Inflammatory macrophage (primary cell): ENCODE measurements at places on chromosomes 5 and 9.

DNA sequence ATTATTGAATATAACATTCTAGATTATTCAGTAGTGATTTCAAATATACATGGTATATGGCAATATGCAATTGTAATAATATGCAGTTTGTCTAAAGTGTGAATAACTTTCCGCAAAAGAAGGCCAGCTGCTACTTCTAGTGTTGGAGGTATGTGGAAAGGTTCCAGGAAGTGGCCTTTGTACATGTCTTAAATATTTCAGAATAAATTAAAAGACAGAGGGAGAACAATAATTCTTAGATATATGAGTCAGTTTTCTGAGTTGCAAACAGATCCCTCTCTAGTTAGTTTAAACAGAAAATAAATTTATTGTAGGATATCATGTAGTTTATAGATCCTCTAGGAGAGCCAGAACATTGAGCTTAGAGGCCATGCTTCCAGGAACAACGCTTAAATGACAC is 210.8 kb upstream of the ELL2 start:
- no peak for DNase-seq

DNA sequence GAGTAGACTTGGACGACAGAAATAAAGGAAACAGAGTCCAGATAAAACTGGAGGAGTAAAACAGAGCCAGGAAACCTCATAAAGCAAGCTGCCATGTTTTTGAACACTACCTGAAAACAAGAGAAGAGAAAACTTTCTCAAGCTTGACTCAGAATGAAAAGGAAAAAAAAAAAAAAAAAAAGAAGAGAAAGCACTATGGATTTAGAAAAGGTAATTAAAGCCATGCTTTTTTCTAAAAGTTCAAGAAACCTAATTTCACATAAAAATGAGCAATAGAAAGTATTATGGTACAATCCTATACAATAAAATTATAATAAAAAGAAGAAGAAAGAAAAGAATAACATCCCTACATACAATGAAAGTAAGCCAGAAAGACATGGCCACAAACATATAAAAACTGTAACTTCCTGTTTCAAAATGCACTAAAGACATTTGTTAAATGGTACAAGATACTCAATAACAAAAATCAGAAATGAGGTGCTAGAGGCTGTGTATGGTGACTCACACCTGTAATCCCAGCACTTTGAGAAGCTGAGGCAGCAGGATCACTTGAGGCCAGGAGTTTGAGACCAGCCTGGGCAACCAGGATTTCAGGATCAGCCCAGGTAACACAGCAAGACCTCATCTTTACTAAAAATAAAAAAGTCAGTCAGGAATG is 129.5 kb downstream of the SIL1 start:
- DNase-seq: no peak

GRCh38 chr5:133333326-133334150 is 278.8 kb downstream of the FSTL4 start:
- DNase-seq: no peak

GRCh38 chr9:99255651-99256050 is 33.6 kb downstream of the SEC61B start:
- no peak for DNase-seq

GRCh38 chr5:90359073-90359920 is 50.3 kb downstream of the CETN3 start:
- no peak for DNase-seq

DNA sequence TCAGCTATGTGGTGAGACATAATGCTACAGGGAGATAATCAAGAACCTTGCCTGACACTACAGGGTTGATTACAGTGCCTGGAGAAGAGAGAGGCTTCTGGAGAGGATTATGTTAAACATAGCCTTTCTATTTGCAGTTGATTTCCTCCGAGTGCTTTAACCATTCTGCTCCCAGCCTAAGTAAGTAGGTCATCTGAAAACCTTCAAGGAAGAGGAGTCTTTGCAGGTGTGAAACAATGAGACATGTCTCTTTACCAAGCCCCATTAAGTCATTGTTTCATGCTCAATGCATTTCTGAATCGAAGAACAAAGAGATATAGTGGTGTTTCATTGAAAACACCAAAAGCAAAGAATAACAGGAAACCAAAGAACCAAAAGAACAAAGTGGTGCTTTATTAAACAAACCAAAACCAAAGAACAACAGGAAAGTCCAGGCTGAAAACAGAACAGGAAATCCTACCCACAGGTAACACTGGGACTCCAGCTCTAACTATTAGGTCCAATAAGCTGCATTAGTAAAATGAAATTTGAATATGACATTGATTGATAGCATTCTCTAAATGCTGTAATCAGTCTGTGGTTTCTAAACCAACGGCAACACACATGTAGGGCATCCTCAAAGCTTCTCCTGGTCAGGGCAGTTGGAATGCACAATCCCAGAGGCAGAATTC is 113.3 kb upstream of the SPATA31D4 start:
- DNase-seq: no peak

DNA sequence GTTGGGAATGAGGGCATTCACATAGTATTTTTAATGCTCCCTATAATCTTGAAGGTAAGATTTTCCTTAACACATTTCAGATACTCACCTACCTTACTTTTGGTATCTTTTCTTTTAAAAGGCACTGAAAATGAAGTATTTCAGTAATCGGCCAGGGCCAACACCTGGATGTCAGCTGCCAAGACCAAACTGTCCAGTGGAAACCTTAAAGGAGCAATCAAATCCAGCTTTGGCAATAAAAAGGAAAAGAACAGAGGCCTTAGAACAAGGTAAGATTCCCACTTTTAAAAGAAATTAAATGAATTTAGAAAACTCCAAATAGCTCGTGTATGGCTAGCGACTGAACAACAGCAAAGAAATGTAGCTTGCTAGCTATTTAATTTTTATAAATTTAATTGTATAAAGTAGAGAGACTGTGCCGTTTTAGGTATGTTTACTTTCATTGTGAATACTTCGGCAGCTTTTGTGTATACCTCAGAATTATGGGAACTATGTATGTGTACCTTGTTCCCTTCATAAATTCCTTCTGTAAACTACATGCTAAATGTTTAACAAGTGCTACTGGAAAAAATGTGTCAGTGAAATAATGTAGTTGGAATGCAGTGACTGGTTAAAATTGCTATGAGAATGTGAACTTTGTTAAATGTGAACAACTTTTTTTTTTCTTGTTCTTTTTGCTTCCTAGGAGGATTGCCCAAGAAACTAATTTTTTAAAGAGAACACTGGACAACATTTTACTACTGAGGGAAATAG is 41.9 kb downstream of the CDK7 start:
- DNase-seq: no peak

- DNase-seq: no peak
Observed at GRCh38 chr5:153863951-153864350, 174.8 kb downstream of the FAM114A2 start.

- DNase-seq: no peak
Observed at GRCh38 chr9:130570208-130570607, 9.2 kb upstream of the FUBP3 start.

- DNase-seq: peak; percentile 72
Observed at GRCh38 chr5:68519143-68519542, 303.6 kb downstream of the PIK3R1 start.

DNA sequence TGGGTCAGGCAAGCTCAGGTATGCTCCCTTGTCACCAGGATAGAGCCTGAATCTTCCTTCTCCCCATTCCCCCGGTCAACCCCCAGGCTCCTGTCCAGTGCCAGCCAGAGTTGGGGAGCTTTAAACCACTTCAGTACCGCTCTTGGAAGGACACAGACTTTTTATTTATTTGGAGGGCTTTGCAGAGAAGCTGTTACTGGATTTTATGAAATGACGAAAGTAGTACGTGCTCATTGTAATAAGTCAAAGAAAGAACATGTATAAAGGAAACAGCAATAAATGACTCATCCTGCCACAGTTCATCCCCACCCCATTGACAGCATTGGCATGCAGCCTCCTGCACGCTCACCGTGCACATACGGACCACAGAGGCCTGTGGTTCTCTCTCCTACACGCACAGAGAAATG is 230.3 kb downstream of the AUH start:
- DNase-seq: peak; percentile 22

GRCh38 chr9:137309368-137310188 is 7.5 kb upstream of the NRARP start:
- DNase-seq: no peak

- no peak for DNase-seq
Observed at GRCh38 chr9:84947412-84947972, 278.0 kb downstream of the NTRK2 start.

DNA sequence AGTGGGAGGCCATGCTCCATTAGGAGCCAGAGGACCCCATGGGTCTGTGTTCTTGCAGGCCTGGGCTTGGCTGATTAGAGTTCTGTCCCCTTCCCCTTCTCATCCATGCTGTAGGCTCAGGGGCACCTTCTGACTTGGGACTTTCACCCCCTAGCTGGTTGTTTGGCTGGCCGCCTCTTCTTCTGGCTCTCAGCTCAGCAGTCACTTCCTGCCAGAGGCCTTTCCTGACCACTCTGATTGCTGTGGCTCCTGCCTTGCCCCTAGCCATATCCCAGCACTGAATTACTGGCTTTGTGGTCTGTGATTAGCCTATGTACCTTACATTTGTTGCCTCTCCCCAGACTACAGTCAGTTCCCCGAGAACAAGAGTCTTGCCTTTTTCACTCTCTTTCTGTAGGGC is 14.6 kb downstream of the ENTREP1 start:
- DNase-seq: no peak

- DNase-seq: peak; percentile 61
Observed at GRCh38 chr9:125240649-125240999, 519 bp downstream of the HSPA5 start.

GRCh38 chr5:453725-454481 is 10.9 kb downstream of the EXOC3 start:
- DNase-seq: no peak

GRCh38 chr9:78294290-78295176 is 2.4 kb upstream of the PSAT1 start:
- peak; percentile 31 for DNase-seq

DNA sequence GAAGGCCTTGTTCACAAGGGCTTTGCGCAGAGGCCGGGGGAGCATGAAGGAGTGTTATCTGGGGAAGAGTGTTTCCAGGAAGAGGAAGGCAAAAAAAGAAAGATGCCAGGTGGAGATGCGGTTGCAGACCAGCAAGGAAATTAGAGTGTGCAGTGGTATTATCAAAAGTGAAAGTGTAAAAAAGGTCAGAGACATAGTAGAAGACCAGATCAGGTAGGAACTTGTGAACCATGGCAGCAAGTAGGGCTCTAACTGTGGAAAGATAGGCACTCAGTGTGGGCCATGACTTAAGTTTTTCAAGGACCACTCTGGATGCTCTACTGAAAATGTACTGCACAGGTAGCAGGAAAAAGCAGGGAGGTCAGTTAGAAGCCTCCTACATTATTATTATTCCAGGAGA is 90.1 kb upstream of the SPOCK1 start:
- no peak for DNase-seq
